ENCODE measurements at places on chromosomes 5 and 9.

DNA sequence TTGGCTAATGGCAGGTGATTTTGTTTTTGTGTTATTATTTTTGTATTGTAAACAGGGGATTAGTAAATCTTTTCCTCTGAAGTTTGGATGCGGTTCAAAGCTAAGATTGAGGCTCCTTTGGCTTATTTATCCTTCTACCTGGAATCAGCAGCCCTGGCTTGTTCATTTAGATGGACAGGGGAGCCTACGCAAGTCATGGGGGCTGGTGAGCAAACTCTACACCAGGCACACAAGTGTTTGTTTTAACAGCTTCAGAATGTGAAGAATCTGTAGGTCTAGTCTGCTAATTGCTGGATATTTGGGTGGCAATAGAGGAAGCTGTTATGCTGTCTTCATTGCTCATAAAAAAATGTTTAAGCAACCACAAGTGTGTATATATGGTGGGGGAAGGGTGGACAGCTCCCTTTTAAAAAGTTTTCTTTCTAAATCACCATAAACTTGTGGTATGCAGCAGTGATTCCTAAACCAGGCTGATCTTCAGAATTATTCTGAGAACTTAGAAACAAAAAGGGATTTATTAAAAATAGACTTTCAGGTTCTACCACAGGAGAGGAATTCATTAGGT, 20.7 kb downstream of the ZNF462 start:
- DNase-seq, result no peak

- no peak for DNase-seq
Measured at GRCh38 chr9:92097997-92098482, 17.2 kb downstream of the SPTLC1 start.

GRCh38 chr5:94969174-94969573, 315.7 kb downstream of the MCTP1 start:
- no peak for DNase-seq

DNA sequence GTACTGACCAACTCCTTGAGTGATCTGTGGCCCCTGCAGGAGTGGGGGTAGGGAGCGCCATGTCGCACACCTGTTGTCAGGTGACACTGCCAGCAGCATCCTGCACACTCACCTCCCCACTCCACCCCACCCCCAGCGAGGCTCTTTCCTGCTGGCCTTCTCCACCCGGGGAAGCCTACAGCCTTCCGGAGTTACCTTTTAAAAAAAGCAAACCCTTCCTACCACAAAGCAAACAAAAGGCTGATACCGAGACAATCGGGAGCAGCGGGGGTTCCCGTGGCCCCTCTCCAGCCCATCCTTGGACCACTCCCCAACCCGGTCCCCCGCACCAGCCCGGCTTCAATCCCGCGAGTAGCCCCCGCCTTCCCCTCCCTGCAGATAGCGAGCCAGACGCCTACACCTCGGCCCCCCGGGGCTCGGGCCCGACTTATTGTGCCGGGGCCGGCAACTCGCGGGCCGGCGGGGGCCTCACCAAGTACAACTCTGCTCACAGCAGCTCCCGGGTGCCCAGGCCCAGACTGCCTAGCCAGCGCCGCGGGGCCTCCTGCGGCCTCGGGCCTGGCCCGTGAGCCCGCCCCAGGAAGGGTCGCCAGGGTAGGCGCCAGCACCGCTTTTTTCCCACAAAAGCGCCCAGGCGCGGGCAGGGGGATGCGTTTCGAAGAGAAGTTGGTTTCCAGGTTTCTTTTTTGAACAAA, 724 bp downstream of the MACROH2A1 start:
- no peak for DNase-seq

GRCh38 chr5:10726179-10726912, 34.7 kb downstream of the DAP start:
- DNase-seq, result no peak

DNA sequence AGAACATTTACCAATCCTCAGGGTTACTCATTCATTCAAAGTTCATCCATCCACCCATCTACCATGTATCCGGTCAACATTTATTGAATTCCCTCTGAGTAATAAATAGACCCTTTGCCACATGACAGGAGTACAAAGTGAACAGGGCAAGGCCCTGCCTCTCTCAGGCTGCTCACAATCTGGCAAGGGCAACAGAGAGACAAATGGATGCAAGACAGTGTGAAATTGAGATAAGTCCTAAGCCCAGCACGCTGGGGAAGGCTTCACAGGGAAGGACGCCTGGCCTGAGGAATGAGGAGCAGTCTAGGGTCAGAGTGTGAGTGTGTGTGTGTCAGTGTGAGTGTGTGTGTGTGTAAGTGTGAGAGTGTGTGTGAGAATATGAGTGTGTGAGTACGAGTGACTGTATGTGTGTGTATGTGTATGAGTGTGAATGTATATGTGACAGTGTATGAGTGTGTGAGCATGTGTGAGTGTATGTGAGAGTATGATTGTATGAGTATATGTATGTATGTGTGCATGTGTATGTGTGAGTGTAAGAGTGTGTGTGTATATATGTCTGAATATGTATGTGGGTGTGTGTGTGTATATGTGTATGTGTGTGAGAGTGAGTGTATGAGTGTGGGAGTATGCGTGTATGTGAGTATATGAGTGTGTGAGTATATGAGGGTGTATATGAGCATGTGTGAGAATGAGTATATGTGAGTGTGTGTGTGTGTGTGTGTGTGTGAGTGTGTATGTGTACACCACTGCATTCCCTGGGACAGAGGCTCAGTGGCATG, 145.6 kb downstream of the FSTL4 start:
- DNase-seq, result no peak

DNA sequence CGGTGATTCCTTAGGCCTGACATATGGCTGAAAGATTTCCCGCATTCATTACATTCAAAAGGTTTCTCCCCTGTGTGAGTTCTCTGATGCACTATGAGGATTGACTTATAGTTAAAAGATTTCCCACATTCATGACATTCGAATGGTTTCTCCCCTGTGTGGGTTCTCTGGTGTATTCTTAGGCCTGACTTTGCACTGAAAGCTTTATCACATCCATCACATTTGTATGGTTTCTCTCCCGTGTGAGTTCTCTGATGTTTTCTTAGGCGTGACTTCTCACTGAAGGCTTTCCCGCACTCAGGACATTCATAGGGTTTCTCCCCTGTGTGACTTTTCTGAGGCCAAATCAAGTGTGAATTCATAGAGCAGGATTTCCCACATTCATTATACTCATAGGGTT, 35.8 kb downstream of the ZNF782 start:
- no peak for DNase-seq

DNA sequence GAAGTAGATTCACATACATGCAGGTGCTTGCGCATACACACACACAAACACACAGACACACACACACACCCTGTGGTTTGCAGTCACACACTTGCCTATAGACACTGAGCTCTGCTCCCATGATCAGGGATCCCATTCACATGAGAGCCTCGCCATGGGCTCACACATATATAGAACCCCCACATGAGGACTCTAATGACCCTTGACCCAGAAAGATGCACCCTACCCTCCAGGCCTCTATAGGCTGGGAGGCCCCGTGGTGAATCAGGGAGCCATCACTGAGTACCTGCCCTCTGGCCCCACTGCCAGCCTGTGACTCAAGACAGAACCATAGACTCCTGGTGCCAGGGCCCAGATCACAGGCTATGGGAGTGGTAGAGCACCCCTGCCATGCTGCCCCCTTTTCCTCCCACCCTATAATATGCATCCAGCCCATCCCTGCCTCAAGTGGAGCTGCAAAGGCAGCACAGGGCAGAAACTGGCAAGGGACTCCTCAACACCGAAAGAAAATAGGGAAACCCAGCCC, 3.3 kb upstream of the AQP3 start:
- DNase-seq, result no peak

GRCh38 chr5:31106691-31107090, 86.8 kb upstream of the CDH6 start:
- DNase-seq, result no peak

DNA sequence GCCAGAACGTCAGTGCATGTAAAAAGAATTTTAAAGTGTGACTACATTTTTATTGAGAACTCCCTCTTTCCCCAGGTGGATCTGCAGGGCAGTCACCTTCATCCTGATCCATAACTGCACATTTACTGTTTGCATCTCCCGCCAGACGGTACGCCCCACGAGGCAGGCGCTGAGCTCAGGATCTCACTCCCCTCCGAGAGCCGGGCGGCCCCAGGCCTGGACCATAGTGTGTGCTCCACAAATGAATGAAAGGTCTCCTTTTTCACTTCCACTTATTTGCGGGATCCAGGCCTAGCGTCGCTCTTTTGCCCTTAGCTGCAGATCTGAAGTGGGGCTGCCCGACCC, 378 bp downstream of the DROSHA start:
- no peak for DNase-seq

DNA sequence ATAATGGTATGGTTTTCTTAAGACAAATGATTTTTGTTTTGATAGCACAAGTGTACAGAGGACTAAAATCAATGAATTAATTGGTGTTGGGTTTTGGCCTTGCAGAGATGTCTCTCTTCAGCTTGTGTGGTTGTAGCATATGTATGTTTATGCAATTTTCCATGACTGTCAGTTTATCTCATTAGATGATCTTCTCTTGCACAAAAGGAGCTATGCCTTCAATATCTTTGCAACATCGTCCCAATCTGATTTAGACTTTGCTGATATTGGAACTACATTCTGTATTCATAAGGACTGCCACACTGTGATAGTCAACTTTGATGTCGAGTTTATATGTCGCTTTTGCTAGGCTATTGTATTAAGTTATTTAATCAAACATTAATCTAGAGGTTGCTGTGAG, 140.0 kb upstream of the TAF11L2 start:
- DNase-seq, result no peak

DNA sequence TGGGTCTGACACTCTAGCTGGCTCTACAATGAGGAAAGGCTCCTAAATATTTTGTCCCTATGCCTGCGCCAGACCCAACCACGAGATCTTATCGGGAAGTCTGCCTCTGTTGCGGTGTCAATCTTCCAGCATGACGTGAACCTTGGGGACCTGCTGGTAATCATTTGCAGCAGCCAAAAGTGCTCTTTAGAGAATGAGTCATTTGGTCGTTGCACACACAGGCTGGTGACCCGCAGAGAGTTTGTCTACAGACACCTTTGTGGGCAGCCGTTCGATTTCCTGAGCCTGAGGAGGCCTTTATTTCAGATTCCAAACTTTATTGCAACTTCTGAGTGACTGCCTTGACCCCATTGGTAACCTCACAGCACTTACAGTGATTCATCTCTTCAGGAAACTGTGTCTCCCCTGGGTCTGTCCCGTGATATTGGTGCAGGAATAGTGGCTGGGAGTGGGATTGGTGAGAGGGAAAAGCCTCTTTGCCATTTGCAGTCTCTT, 326.1 kb downstream of the NSG2 start:
- no peak for DNase-seq

- DNase-seq, result no peak
Measured at GRCh38 chr5:13251623-13252376, 692.7 kb downstream of the DNAH5 start.

DNA sequence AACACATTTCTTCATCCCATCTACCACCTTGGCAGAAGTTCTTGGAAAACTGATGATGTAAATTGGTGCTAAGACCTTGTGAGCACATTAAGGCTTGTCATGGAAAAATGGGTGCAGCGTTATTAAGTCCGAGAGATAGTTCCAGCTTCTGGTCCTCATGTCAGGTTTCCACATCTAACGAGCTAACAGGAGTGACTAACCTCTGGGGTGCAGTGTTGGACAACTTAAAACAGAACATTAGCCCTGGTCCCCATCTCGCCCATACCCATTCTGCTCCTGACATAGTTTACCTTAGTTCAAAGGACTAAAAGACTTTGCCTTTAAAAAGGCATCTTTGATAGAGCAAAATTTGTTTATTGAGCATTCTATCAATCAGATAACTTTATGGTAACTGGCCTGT, 128.0 kb downstream of the SLC1A3 start:
- DNase-seq, result no peak

GRCh38 chr5:81969226-81969625, 2.6 kb upstream of the ATG10 start:
- DNase-seq, result no peak

DNA sequence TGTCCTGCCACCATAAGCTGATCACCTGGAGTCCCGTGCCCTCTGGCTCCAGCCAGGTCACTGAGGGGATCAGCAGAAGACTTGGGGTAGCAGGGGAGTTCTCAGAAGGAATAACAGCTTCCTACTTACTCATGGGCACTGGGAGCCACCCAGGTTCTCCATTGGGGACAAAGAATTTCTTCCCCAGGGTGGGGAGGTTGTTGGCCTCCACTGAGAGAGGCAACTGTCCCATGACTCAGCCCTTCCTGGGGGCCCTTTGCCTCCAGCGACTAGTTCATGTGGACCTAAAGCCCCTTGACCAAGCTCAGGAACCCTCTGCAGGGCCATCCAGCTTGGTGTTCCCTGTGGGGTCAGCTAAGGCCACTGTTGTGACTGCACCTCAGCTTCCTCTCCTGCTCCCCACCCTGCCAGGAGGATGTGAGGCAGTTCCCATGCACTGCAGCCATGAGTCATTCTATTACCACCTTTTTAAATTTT, 175.0 kb downstream of the AUH start:
- no peak for DNase-seq

DNA sequence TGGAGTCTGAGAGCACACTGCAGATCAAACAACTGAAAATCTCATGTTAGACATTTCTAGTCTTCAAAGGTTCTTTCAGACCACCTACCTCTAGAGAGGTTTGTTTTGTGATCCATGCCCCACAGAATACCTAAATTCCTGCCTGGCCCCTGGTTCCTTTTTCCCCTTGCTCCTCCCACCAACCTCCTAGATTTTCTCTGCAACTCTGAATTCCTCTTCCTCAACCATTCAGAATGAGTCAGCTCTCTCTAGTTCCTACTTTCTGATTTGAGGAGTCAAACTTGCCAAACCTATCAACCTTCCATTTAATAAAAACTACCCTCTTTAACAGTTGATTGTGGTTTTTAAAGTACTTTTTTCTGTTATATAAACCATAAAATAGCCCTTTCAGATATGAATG, 83.2 kb upstream of the ZNF462 start:
- no peak for DNase-seq

DNA sequence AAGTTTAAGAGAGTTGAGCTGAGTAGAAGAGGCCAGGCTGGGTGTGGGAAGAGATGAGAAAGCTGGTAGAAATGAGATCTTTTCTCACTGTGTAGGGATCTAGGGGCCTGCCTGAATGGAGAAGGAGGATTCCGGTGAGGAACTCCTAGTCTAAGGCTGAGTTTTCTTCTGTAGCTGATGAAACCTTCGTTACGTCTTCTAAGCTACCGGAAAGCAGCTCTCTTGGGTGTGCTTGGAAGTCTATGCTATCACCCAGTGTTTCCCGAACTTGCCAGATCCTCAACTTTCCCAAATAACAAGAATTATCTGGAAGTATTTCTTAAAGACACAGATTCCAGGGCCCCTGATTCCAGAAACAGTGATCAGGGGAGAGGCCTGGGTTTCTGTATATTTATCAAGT, 55.4 kb upstream of the TNFSF15 start:
- no peak for DNase-seq

- DNase-seq, result no peak
Measured at GRCh38 chr5:9415091-9415490, 130.8 kb downstream of the SEMA5A start.

- DNase-seq, result no peak
Measured at GRCh38 chr5:171984748-171985419, 21.6 kb downstream of the FBXW11 start.

- no peak for DNase-seq
Measured at GRCh38 chr5:160001457-160001856, 7.5 kb upstream of the TTC1 start.
